ENCODE measurements at places on chromosomes 7 and 10.

GRCh38 chr7:126605056-126605455 is 647.7 kb downstream of the GRM8 start:
- no peak for DNase-seq

GRCh38 chr7:28258240-28258639 is 77.6 kb upstream of the JAZF1 start:
- no peak for DNase-seq

- no peak for DNase-seq
These were observed 347.9 kb downstream of the GRID1 start for GRCh38 chr10:86018735-86019058.

DNA sequence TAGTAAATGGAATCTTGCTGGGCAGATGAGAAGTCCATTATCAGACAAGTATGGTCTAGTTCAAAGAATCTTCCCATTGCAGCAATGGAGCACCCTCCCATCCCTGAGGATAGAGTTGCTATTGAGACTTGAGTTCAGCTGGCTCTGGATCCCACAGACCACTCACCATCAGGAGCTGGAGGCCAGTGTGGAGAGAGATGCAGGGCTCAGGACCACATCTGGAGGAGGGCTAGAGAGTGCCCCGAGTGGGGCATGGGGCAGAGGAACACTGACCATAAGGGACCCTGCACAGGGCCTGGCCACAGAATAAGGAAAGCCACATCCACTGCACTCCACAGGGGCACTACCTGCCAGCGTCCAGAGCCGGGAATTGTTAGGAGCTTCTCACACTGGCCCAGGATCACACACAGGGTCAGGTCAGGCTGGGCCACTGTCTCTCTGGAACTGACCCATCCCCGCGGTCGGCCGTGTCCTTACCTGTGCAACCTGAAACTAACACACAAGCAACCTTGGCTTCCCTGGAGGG is 41.3 kb upstream of the TCERG1L start:
- DNase-seq = no peak

- DNase-seq = no peak
These were observed 605.8 kb upstream of the MGMT start for GRCh38 chr10:128861018-128861901.

DNA sequence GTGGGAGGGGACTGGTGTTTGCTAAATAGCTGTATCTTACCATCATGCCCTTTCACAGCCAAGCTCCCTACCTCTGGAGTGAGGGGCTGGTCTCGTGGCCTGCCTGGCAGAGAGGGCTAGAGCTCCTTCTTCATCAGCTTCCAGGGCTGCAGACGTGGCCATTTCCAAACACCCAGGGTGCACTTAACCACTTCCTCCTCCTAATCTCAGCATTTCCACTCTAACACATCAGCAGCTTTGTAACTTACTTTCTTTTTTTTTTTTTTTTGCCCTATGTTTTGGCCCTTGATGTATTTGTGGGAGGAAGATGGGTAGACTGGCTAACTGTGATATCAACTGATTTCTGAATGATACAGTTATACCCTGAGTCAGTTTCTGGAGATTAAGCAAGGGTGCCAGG is 27.4 kb downstream of the LRRC4 start:
- no peak for DNase-seq

- DNase-seq = no peak
These were observed 29.0 kb upstream of the WDFY4 start for GRCh38 chr10:48655411-48656240.

DNA sequence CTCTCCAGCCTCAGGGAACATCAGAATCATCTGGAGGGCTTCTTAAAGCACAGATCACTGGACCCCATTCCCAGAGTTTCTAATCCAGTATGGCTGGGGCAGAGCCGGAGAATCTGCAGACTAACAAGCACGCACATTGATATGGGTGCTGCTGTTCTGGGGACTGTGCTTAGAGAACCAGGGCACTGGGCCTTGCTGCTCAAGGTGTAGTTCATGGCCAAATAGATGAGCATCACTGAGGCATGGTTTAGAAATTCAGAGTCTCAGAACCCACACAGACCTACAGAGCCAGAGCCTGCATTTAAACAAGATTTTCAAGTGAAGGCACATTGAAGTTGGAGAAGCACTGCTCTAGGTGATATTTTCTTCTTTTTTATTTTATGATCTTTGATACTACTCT is 376.8 kb upstream of the PHF14 start:
- no peak for DNase-seq

DNA sequence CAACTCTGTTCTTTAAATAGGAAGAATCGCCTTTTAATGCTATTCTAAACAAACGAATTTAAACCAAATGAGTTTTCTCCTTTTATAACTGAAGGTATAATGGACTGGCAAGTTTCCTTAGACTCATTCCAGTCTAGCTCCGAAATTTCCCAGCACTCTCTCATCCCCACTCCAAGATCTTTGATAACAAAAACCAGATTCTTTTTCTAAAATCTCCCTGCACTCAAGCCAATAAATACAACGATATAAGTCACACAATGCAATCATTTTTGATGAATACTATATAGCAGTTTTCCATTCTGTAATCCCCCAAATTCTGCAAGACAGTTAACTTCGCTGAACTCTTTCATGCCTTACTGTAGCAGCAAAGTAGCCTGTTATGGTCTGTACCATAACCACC is 1.9 kb downstream of the OGA start:
- DNase-seq = no peak

GRCh38 chr10:80100861-80101695 is 22.6 kb downstream of the TMEM254 start:
- DNase-seq = no peak

DNA sequence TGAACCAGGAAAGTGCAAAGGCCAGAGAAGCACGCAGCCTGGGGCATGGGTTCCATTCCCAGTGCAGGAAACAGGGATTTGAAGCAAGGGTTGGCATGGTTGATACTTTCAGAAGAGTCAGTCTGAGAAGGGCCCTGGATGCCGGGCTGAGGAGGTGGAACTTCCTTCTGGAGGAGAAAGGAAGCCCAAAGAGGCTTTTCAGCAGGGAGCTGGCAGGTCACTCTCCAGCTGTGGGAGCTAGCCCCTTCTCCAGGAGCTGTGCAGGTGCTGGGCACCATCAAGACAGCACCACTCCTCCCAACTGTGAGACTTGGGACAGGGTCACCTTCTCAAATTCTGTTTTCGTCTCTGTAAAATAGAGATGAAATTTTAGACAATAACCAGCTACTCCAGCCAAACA is 169.8 kb downstream of the ZNF248 start:
- DNase-seq = no peak

- DNase-seq = no peak
These were observed 56.9 kb downstream of the ZNF92 start for GRCh38 chr7:65430344-65431186.

DNA sequence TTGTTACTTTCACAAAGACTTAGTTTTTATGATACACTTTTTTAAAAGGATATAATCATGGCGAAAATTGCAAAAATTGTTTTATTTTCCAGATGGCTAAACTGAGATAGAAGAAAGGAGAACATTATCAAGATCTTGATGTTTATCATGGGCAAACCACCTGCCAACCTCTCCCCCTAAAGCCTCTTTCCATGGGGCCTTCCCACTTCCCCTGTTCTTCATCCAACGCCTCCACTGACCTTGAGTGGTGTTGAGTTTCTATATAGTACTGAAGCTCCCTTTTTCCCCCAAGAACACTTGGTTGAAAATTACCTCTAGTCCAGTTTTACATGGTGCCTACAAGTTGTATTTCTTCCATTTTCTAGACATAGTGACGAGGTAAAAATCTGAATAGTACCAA is 5.0 kb downstream of the CREB3L2 start:
- DNase-seq = no peak

DNA sequence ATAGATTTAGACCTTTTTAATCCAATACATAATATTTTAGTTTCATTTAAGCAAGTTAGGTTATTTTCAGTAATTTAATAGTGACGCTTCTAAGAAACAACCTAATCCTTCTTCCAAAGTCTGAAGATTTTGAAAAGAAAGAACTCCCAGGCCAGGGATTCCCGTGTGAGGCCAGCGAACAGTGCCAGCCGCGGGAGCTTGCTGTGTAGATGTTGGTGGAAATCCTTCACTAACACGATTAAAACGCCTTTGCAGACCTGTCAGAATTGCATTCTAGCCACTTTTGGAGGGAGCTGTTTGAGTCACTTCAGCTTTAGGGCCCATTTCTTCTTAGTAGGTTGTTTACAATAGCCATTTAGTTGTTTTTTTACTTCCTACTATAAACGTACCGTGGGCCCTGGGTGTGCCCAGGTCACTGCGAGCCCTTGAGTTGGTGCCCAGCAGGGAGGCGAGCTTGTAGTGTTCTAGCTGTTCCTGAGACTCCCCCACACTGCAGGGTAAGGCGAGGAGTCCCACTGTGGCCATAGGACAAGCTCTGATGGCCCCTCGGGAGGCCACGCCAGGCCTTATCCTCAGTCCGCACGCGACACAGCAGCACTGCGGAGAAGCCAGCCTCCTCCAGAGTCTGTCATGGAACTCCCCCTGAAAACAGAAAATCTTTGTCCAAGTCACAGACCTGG is 32.3 kb downstream of the PPP2R2D start:
- DNase-seq = no peak

Data from KG1 (cell line).